NCI-H1417 (cell line): ENCODE measurements at places on chromosomes 4 and X.

DNA sequence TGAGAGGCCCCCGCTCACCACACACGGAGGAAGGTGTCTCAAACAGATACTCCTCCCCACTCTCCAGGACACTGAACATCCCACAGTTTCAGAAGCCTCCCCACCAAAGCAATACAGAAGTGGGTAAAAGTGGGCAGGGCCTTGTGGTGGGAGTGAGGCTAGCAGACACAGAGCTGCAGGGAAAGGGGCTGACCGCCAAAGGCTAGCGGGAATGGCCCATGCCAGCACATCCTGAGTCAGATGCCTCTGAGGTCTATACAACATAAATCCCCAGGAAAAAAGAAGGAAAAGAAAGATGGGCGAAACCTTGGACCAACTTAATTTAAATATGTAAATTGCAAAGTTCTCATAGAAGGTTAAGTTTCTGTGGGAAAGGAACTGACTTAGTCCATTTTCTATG, 21.9 kb upstream of the ARHGAP10 start:
- no peak for DNase-seq

GRCh38 chr4:6005175-6005574, 13.1 kb downstream of the C4orf50 start:
- DNase-seq = no peak

DNA sequence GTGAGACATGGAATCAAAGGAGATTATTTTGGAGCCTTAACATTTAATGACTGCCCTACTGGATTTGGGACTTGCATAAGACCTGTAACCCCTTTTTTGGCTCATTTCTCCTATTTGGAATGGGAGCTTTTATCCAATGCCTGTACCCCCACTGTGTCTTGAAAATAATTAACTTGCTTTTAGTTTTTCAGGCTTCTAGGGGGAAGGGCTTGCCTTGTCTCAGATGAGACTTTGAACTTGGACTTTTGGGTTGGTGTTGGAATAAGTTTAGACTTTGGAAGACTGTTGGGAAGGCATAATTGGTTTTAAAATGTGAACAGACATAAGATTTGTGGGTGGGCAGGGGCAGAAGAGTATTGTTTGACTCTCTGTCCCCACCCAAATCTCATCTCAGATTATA, 189.1 kb upstream of the POU3F4 start:
- no peak for DNase-seq

GRCh38 chrX:153522259-153522658, 4.8 kb downstream of the ATP2B3 start:
- no peak for DNase-seq

GRCh38 chrX:101219864-101220346, 319 bp downstream of the DRP2 start:
- no peak for DNase-seq

DNA sequence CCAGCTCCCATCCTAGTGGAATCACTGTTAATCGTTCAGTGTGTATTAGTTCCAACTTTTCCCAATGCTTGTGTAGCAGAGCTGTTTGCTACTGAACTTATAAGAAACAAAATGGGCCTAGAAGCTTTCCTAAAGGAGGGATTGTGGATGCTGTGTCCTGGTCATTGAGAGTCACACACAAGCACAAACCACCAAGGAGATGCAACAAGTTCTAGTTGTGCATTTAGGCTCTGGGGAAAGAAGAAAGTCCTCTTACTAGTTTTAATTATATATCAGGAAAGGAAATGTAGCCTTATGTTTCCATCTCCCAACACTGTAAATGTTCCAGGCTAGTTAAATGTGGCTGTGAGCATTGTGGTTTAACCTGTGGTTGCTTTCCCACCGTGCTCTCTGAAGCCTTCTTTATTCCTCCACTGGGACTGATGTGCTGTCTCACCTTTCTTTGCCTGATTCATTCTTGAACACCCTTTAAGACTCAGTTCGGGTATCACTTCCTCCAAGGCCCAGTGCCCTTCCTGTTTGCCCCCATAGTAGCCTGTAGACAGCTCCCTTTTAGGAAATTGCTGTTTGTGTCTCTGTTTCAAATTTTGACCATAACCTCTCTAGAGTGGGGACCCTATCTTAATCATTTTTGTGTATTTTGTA, 34.3 kb downstream of the ATP10D start:
- no peak for DNase-seq

- no peak for DNase-seq
Observed at GRCh38 chr4:1315836-1316536, 26.3 kb downstream of the MAEA start.

DNA sequence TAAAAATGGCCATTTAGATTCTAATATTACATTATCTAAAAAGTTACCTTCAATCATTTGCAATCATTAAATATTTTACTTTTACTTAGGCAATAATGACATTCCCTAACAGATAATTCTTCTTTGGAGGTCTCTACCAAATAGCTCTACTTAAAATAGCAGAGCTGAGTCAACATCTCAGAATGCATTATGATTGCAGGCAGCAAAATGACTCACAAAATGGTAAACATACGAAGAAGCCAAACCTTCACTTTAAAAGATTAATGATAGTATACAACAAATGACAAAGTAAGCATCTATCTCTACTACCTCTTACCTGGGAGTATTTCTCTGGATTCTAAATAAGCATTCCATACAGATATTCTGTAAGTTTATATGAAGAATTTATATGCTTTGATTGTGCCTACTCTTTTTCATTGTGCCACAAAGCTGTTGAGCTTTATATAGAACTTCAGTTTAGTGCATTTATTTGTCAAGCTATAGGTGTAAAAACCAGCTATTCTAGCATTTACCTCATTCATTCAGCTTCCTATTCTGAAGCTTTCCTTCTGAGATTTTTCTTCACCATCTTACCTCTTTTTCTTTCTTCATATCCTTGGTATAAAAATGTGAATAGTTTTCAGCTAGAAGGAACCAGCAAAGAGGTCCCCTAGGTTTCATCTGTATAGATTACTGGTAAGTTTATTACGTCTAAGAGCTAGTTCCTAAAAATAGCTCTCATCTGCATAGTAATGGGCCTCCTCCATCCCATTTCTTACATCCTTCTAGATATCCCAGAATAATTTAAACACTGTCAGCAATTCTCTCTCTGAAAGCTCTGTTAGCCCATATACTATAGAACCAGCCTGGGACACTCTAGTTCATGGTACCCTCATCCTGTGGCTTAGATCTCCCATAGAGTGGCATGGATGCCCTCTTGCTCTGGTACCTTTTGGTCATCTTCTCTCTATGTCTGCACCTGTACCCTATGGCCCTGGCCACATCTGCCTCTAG, 17.2 kb upstream of the SPCS3 start:
- DNase-seq = no peak

- no peak for DNase-seq
Observed at GRCh38 chrX:40883021-40883619, 147.8 kb upstream of the MED14 start.

- no peak for DNase-seq
Observed at GRCh38 chr4:189299706-189300105, 641.0 kb upstream of the FRG1 start.

DNA sequence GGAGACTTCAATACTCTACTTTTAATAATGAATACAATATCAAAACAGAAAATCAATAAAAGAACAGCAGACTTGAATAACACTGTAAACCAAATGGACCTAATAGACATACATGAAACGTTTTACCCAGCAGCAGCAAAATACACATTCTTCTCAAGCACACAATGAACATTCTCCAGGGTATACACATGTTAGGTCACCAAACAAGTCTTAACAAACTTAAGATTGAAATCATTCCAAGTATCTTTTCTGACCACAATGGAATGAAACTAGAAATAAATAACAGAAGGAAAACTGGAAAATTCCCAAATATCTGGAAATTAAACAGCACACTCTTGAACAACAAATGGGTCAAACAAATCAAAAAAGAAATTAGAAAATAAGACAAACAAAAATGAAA, 145.0 kb upstream of the CT83 start:
- no peak for DNase-seq

DNA sequence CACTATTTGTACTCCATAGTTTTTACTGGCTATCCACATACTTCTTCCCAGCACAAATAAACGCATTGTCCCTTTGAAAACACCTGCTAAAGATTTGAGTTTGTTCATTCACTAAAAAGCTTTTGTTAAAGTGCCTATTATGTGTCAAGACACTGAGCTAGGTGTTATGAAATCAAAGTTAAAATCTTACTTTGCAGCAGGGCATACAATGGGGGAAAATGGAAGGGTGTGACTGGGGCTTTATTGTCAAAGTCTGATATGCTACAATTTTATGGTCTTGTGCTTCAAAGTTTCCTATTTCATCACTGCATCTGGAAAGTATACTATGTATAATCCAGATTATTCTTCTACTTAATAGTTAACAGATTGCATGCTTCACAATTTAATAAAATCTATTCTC, 128.4 kb downstream of the PPP3CA start:
- DNase-seq = peak; percentile 13

GRCh38 chr4:110510955-110511544, 35.1 kb downstream of the ENPEP start:
- peak; percentile 80 for DNase-seq

GRCh38 chr4:88280228-88280795, 4.0 kb downstream of the PPM1K start:
- no peak for DNase-seq

GRCh38 chrX:17403972-17404371, 29.0 kb downstream of the NHS start:
- DNase-seq = no peak

DNA sequence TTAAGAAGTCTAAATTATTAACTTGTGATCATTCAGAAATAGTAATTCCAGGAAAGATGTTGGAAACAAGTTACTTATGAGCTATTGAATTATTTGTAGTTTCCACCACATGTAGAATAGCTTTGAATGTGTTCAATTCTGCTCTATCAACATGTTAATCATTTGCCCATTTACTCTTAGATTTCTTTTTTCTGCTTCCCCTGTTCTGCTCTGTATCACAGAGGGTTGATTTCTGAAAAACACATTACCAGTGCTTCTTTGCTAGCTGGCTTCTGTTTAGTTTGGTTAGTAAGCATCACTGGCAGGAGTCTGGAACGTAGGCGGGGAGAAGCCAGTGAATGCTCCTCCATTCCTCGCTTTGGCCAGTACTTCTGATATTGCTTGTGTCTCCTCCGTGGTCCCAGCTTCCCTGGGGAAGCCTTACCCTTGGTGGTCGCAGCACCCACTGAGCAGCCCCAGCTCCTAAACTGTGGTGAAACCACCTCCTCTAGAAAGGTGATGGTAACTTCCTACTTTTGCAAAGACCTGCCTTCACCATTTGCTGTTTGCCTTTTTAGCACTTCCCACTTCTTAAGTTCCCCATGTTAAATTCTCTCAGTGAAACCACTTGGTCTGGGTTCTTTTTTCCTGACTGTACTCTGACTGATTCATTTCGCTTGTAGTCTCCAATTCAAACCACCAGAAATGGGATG, 40.3 kb upstream of the GALNT7 start:
- DNase-seq = no peak

GRCh38 chr4:40241026-40241425, 44.2 kb downstream of the RHOH start:
- no peak for DNase-seq
